NCI-H1092 (cell line): ENCODE measurements at places on chromosomes 16 and 17.

DNA sequence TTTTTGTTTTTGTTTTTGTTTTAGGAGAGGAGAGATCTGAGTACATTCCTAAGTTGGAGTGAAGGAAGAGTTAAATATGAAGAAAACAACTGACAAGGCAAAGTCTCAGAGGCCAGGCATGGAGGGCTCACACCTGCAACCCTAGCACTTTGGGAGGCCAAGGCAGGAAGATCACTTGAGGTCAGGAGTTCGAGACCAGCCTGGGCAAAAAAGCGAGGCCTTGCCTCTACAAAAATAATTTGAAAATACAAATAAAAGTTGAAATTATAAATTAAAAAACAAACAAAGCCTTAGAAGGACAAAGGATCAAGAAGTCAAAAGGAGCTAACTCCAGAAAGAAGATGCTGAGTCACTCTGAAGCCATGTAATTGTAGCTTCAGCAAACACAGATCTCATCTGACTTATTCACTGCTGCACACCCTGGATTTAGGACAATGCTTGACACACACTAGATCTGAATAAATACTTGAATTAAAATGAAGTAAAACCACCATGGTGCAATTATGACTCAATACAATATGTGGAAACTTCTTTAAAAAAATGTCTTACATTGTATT lies 9.1 kb downstream of the CEP20 start:
- no peak for DNase-seq

GRCh38 chr17:14016858-14017257 lies 52.4 kb upstream of the COX10 start:
- DNase-seq = no peak

DNA sequence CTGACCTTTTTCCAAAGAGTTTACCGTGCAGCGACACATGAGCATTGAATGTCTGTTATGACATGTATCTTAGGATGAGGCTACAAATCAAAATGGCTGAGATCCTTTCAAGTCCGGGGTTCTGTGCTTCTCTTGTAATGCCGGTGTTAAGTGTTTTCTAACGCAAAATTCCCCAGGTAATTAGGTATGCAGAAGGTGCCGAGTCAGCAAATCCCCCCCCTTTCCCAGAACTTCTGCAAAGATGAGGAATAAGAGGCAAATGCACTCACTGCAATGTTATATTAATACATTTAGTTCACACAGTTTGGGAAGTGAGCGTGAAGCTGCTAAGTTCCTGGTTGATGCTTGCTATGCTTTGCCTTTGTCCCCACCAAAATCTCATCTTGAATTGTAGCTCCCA lies 36.3 kb upstream of the MLYCD start:
- no peak for DNase-seq

- DNase-seq = no peak
Measured at GRCh38 chr17:81153340-81153803, 11.9 kb upstream of the PVALEF start.

- no peak for DNase-seq
Measured at GRCh38 chr16:54519161-54519695, 232.6 kb upstream of the IRX3 start.
